Activated effector memory CD4-positive, alpha-beta T cell treated with Interleukin-2 at 50 U/mL for 16 hours (primary cell): ENCODE measurements at places on chromosomes 13 and 19.

DNA sequence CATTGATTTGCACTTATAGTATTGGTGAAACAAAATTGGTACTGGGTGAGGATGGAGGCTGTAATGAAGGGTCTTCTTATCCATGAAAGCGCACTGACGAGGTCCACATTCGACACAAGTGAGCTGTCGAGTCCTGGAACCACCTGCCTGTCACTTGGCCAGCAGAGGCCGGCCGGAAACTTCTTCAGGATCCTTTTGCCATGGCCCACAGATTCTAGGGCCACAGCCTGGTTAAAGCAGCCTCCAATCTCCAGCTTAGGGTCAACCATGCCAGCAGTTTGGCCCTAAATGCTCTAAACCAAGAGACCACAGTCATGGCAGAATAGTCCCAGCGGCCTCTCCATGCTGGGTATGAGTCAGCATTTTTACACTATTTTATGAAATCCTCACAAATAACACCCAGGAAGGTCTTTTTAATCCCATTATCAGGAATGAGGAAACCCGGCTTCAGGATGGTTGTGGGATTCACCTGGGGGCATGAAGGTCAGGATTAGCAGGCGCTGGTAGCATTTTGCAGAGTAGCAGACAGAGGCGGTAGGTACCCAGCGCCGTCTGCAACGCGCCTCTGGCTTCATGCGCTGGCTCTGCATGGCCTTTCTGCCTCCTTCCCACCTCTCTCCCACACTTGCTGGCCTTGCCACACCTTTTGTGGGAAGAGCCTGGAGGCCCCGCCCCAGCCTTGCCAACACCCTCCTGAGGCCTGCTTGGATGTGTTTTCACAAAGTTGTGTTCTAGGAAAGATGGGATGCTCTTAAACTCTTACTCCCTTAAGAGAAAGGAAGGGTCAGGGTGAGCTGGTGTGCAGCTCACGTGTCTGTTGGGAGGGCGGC, 15.2 kb downstream of the GAS6 start:
- no peak for DNase-seq

DNA sequence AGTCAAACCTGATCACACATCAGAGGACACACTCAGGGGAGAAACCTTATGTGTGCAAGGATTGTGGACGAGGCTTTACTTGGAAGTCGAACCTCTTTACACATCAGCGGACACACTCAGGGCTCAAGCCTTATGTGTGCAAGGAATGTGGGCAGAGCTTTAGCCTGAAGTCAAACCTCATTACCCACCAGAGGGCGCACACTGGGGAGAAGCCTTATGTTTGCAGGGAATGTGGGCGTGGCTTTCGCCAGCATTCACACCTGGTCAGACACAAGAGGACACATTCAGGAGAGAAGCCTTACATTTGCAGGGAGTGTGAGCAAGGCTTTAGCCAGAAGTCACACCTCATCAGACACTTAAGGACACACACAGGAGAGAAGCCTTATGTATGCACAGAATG, 8.2 kb upstream of the ZNF527 start:
- no peak for DNase-seq

DNA sequence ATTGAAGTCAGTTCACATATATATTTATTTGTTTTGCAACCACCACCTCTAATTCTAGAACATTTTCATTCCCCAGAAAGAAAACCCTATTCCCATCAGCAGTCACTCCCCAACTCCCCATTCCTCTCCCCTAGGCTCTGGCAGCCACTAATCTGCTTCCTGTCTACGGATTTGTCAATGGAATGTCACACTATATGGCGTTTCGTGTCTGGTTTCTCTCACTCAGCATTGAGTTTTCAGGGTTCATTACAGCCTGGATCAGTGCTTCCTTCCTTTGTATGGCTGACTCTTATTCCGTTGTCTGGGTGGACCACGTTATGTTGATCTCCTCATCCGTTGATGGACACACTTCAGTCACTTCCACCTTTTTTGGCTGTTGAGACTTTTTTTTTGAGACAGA, 9.3 kb downstream of the COLGALT1 start:
- no peak for DNase-seq

- no peak for DNase-seq
These were observed 3.6 kb downstream of the AKAP11 start for GRCh38 chr13:42275506-42275905.

- DNase-seq: no peak
These were observed 5.0 kb upstream of the SPRY2 start for GRCh38 chr13:80345771-80346510.

GRCh38 chr19:4600893-4601292, 38.4 kb upstream of the TNFAIP8L1 start:
- DNase-seq: no peak

- DNase-seq: no peak
These were observed 80.5 kb downstream of the STK24 start for GRCh38 chr13:98496479-98496791.

GRCh38 chr19:58559275-58560006, 1.0 kb upstream of the UBE2M start:
- peak; percentile 42 for DNase-seq

GRCh38 chr19:15091918-15092753, 10.1 kb downstream of the OR1I1 start:
- DNase-seq: peak; percentile 5

- peak; percentile 48 for DNase-seq
These were observed 306 bp downstream of the ZNF540 start for GRCh38 chr19:37594982-37595382.

DNA sequence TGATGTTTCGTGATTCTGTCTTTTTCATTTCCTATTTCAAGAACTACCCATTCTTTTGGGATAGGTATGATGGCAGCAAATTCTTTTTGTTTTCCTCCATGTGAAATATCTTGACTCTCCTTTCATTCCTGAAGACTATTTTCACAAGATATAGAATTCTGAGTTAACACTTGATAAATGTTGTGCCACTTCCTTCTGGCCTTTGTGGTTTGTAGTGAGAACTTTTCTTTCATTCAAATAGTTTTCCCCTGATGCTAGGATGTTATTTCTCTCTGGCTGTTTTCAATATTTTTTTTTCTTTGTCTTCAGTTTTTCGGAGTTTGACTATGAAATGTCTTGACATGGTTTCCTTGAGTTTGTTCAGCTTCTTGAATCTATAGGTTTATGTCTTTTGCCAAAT, 8.3 kb upstream of the TUBGCP3 start:
- no peak for DNase-seq

DNA sequence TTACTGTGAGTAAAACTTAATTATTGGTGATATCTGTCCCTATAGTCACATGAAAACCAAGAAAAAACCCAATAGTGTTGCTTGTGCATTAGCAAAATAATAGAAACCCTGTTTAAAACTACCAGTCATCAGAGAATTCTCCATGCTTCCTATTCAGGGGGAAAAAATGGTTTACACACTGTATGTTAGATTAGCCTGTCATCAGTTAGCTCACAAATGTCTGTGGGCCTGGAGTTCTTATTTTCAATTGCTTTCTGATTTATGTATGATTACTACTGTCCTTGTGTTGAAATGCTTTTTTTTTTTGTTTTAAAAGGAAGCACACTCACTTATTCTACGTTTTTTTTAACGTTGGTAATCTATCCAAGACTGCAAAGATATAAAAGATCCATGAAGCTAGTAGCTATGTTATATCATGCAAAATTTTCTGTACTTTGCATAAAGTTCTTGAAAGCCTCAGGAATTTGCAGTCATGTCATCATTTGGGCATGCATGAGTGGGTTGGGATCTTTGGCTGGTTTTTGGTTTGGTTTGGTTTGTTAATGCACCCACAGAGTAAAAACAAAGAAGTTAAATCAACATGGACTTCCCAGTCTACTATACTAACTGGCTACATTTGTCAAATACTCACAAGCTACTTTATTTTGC, 25.9 kb downstream of the RXFP2 start:
- DNase-seq: no peak

- no peak for DNase-seq
These were observed 471.5 kb downstream of the FGF14 start for GRCh38 chr13:101930331-101930730.

DNA sequence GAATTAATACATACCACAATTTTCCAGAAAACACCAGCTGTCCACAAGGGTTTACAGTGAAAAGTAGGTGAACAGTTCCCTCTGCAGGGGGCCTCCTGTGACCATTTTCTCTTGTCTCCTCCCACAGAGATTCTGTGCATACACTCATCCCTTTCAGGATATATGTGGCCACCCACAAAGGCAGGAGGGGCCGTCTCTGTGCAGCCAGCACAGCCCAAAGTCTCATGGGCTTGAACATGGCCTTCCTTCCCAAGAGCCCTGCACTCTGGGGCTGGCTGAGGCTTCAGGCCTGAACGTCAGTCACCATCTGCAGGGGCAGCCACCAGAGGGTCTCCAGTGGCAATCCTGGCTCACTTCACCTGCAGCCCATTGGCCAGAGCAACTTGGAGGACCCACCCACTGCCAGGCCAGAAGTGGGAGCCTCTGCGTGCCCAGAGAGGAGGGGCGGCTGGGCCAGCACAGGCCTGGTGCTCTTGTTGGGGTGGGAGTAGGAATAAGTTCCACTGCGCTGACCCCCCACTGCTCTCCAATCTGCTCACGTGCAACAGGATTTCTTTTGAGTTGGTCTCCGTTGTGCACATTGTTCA, 25.1 kb downstream of the TMEM161A start:
- no peak for DNase-seq

DNA sequence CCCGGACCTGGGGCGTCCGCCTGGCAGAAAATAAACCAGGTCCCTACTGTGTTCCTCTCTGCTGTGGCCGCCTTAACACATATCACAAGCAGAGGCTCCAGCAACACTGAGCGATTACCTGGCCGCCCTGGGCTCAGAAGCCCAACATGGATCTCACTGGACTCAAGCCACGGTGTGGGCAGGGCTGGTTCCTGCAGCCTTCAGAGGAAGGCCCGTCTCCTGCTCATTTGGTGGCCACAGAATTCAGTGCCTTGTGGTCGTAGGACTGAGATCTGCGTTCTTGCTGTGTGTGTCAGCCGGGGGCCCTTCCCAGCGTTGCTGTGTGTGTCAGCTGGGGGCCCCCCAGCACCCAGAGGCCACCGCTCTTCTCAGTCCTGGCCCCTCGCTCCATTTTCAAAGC, 30.2 kb downstream of the C2CD4C start:
- no peak for DNase-seq

DNA sequence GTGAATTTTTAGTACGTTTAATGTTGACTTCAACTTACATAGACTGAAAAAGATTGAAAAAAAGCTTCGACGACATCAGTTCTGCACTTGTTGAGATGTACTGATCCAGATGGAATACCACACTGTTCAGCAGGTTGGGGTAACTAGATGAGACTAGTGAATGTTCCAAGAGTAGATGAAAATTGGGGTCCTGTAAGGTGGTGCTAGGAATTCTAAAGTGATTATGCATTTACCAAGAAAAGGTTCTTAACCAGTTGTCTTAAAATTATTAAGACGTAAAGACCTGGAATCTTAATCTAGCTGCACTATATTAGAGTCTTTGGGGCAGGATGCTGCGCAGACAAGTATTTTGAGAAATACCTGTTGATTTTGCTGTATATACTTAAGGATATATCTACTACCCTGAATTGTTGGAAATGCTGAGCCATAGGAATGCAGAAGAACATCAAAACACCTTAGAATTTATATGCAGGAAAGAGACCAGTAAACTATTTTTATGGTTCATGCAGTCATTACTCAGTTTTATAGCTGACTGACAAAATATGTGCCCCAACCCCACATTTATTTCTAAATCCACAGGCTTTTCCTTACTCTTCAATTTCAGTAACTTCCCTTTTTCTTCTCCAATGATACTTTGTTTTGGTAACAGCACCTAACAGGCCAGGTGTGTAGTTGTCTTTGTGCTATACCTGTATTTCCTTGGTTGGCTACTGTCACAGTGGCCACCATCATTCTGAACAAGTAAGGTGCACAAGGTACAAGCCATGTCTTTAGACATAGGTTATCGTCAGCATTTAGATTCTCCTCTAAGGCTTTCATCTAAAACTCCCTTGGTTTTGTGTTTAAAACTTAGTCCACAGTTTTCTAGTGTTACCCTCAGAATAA, 8.6 kb downstream of the MIR17HG start:
- DNase-seq: no peak

DNA sequence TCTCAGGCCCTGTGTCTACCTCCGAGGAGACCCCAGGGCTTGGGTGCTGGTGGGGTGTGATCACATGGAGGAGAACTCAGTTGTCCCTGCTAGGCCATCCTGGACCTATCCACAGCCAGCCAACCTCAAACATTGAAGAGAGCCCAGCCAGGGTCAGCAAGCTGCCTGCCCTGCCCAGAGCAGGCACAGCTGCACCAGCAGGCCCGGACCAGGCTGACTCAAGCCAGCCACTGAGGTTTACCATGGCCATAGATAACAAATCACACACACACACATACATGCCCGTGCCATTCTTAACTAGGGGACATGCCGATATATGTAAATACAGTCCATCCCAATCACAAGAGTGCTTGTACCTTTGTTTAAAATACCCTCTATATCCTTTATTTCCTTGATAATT, 8.1 kb downstream of the ARHGEF7 start:
- DNase-seq: no peak
